ENCODE measurements at places on chromosomes 12 and 14. TPM values are rescaled to one million over a fixed set of nuclear protein-coding genes. Genes with fewer than 3 reads are reported as not detected.

Gene GLIPR1L1
- total RNA-seq, result not detected

Gene MMP19
- total RNA-seq, result 0.24 TPM

Gene SLC5A8
- total RNA-seq, result not detected

Gene TEAD4
- total RNA-seq, result 2.8 TPM

Gene MMP14
- 151 TPM for total RNA-seq

Gene NEUROD4
- total RNA-seq, result not detected

Gene TAS2R7
- not detected for total RNA-seq

Gene KLRK1
- not detected for total RNA-seq

Gene TESPA1
- not detected for total RNA-seq

Gene GLIPR1
- total RNA-seq, result 34.5 TPM
